ENCODE measurements at places on chromosomes 1 and 21. TPM values are rescaled to one million over a fixed set of nuclear protein-coding genes. Genes with fewer than 3 reads are reported as not detected.

MPZ gene
- 1.7 TPM for total RNA-seq

TSPEAR gene
- total RNA-seq: 0.26 TPM

FCER1G gene
- total RNA-seq: 0.17 TPM

NHLH1 gene
- total RNA-seq: not detected

RGS16 gene
- total RNA-seq: 1.3 TPM

NUF2 gene
- total RNA-seq: 2.9 TPM

IBA57 gene
- total RNA-seq: 6.5 TPM

FGR gene
- 0.22 TPM for total RNA-seq

ALX3 gene
- not detected for total RNA-seq

LCK gene
- total RNA-seq: 0.17 TPM

SPATA45 gene
- total RNA-seq: not detected

GPA33 gene
- total RNA-seq: not detected

TRAF5 gene
- 7.2 TPM for total RNA-seq

NECTIN4 gene
- 0.34 TPM for total RNA-seq

GSTM1 gene
- total RNA-seq: 2.9 TPM

SH2D1B gene
- not detected for total RNA-seq

MAP10 gene
- total RNA-seq: 0.65 TPM

NTRK1 gene
- not detected for total RNA-seq

ITGB3BP gene
- 16.1 TPM for total RNA-seq

HSF2BP gene
- total RNA-seq: 0.52 TPM

GPR25 gene
- not detected for total RNA-seq

UBE2Q1 gene
- 36.7 TPM for total RNA-seq

RGS8 gene
- total RNA-seq: under 0.01 TPM

LGALS8 gene
- total RNA-seq: 198 TPM

SLC45A3 gene
- total RNA-seq: 43.8 TPM

OR2T33 gene
- total RNA-seq: not detected

TSPAN2 gene
- 1.8 TPM for total RNA-seq

VANGL2 gene
- not detected for total RNA-seq

CEP85 gene
- 4.4 TPM for total RNA-seq

PRRX1 gene
- 1.3 TPM for total RNA-seq

AVPR1B gene
- total RNA-seq: not detected

CFHR5 gene
- not detected for total RNA-seq

CD1E gene
- not detected for total RNA-seq

HSD3B1 gene
- not detected for total RNA-seq

DMRTA2 gene
- total RNA-seq: under 0.01 TPM

FALEC gene
- total RNA-seq: not detected

LIPI gene
- not detected for total RNA-seq

FAM78B gene
- total RNA-seq: 0.52 TPM

GRHL3 gene
- total RNA-seq: not detected

MCOLN3 gene
- under 0.01 TPM for total RNA-seq

SAMD11 gene
- total RNA-seq: 0.22 TPM

TADA1 gene
- total RNA-seq: 12.2 TPM

PDE4B gene
- total RNA-seq: 299 TPM

GNAT2 gene
- 0.17 TPM for total RNA-seq

FYB2 gene
- total RNA-seq: not detected

HFM1 gene
- 0.69 TPM for total RNA-seq

NOS1AP gene
- total RNA-seq: under 0.01 TPM

FAM163A gene
- 0.09 TPM for total RNA-seq

ANGPTL3 gene
- total RNA-seq: not detected

PDPN gene
- total RNA-seq: 62.9 TPM

OR2G6 gene
- total RNA-seq: not detected

DNAJC6 gene
- 5.3 TPM for total RNA-seq

FCRL6 gene
- total RNA-seq: not detected

UCK2 gene
- 54.3 TPM for total RNA-seq

Data from dermis lymphatic vessel endothelial cell (primary cell).